ENCODE measurements at places on chromosomes 16 and 17.

- no peak for DNase-seq
Measured at GRCh38 chr16:49940464-49941224, 84.4 kb upstream of the CNEP1R1 start.

- DNase-seq: no peak
Measured at GRCh38 chr16:30355954-30356308, 823 bp upstream of the CD2BP2 start.

DNA sequence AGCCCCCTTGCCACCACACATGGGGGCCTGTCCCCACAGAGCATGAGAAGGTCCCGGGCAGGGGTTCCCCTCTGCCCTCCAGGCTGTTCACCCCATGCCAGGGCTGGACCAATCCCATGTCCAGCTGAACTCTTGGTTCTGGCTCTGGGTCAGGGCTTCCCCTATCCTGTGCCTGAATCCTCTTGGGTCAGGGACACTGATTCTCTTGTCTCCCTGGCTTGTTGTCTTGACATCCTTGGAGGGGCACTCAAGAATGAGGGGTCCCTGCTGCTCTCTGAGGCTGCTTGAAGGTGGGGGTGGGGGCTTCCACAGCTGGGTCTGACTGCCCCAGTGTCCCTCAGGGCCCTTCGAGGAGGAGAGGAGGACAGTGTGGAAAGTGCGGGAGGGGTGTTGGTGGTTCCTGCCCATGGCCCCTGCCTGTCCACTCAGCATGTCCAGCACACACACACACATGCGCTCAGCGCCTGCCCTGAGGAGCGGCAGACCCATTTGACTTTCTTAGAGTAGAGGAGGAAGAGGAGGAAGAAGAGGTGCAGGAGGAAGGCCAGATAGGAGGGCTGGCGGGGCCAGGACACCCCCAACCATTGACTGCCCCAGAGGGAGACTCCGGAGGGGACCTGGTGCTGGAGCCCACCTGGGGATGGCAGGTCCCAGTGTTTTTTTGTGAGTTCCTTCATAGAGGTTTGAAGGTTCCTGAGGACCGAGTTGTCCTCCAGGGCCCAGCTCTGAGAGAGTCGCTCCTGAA is 47.0 kb downstream of the TNFRSF13B start:
- no peak for DNase-seq

- DNase-seq: no peak
Measured at GRCh38 chr16:78094166-78094565, 5.3 kb upstream of the WWOX start.

GRCh38 chr16:54317101-54317611 is 30.6 kb upstream of the IRX3 start:
- DNase-seq: no peak

DNA sequence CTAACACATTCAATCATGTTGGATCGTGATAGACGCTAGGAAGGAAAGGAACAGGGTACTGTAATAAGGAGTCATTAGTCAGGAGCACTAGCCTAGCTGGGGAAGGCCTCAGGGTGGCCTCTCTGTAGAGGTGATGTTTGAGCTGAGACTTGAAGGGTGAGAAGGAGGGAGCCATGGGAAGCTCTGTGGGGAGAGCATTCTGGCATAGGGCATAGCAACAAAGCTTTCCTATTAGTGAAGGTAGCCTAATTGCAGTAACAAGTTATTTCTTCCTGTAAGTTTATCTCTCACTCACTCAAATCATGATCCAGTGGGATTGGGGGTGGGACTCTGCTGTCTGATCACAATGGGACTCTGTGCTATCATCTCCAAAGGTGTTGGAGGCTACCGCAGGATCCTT is 16.1 kb downstream of the PLCG2 start:
- DNase-seq: no peak

DNA sequence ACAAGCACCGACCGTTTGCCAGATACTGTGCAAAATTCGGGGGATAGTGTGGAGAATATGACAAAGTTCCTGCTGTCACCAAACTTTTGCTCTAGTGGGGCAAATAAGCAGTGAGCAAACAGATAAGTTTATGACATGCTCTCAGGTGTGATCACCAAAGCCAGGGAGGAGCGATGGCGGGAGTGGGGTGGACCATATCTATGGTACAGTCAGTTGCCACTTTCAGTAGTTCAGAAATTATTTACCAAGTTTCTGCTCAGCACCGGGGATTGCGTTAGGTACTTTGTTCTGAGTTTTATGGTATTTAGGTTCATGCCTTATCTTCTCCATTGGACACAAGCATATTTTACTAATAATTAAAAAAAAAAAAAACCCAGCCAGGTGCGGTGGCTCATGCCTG is 11.9 kb downstream of the MSI2 start:
- no peak for DNase-seq

DNA sequence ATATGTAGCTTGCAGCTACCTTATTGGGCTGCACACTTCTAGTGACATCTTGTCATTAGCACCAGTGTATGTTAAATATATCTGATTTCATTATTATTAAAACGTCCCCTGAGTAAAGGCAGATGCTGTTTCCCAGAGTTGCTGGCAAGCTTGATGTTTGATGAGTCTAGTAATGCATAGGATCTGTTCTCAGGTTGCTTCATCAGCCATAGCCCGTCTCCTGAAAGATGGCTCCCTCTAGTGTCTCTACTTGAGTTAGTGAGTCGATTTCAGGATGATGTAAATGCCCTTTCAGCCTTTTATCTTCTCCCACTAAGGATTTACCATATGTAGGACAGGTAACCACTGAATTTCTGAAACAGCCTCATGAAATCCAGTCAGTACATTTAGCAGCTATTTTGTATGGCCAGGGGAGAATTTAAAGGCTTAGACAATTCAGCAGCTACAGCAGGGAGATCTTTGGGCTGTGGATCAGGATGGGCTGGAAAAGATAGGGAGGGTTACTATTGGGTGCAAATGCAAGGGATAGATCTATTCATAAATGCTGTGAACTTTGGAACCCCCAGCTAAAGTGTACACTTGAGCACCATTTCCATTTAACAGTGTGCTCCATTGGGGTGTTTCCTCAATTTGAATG is 376.3 kb downstream of the CNTNAP4 start:
- DNase-seq: peak; percentile 23

DNA sequence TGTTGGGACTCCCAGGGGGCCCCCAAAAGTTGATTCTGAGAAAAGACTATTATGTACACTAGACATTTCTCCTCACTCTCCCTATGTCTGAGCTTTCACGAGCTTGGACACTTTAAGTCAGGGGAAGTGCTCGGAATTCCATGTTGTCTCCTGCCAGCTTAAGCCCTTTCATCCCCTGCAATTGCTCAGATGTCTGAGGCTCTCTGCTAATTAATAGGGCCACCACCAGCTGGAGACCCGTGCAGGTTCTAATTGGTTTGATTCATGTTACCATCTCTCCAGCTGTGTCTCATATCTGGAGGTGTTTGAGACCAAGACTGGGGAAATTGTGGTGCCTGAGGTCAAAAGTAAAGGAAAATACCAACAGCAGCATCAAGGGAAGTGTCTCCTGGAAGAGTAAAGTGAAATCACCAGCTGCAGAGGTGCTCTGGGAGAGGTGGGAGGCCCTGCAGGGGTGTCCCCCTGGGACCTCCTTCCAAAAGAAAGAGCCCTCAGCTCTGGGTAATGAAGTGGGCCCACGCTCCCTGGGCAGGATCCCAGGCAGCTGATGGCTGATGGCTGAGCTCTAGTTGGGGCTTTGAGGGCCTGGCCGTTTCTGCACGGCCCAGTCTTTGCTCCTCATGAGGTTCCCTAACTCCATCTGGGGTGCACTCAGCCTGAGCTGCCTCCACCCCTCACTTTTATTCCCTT is 5.8 kb upstream of the UTS2R start:
- no peak for DNase-seq

GRCh38 chr16:81841722-81842121 is 62.6 kb downstream of the PLCG2 start:
- DNase-seq: no peak

- DNase-seq: peak; percentile 83
Measured at GRCh38 chr17:30344283-30345088, 10.6 kb upstream of the TMIGD1 start.

- no peak for DNase-seq
Measured at GRCh38 chr16:81520560-81521135, 76.0 kb downstream of the CMIP start.

- DNase-seq: no peak
Measured at GRCh38 chr17:19275457-19276127, 38.4 kb downstream of the EPN2 start.

- DNase-seq: no peak
Measured at GRCh38 chr17:45112559-45113423, 19.5 kb downstream of the PLCD3 start.

- no peak for DNase-seq
Measured at GRCh38 chr16:10088380-10088793, 93.8 kb downstream of the GRIN2A start.

- no peak for DNase-seq
Measured at GRCh38 chr17:69702078-69702477, 287.6 kb downstream of the MAP2K6 start.

GRCh38 chr17:56177361-56177760 is 24.1 kb downstream of the ANKFN1 start:
- DNase-seq: no peak

DNA sequence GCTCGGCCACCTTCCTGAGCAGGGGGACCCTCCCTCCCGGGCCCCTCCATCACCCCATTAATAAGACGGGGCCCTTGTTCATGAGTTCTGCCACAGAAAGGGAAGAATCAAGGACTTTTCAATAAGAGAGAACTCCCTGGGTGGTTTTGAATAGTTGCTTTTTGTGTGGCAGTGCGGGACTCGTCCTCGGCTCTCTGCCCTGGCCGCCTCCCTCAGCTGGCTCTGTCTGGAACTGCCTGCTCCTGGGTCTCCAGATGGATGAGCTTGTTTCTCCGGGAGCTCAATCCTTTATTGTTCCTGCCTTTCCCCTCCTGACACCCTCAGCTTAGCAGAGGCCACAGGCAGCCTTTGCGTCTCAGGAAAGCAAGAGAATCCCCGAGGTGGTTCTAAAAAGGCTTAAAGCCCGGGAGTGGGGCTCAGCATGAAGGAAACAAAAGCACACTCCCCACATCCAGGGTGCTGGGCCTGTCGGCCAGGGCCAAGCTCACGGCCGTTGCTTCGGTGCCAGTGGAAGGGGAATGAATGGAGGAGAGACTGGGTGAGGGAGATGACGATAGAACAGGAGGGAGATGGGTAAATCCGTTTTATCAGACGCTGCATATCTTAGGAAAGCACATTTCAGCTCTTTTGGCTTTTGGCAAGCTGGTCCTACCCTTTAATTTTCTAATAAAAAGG is 60.2 kb downstream of the RAI1 start:
- no peak for DNase-seq
